ENCODE measurements at places on chromosomes 4 and X. TPM values are rescaled to one million over a fixed set of nuclear protein-coding genes. Genes with fewer than 3 reads are reported as not detected.

Gene SH3BGRL
- polyA plus RNA-seq: 132 TPM

GRCh38 chrX:15129412-15129811 is 140.5 kb downstream of the ASB9 start:
- DNase-seq: no peak

- no peak for DNase-seq
Observed at GRCh38 chr4:75844151-75844662, 58.0 kb downstream of the PPEF2 start.

DNA sequence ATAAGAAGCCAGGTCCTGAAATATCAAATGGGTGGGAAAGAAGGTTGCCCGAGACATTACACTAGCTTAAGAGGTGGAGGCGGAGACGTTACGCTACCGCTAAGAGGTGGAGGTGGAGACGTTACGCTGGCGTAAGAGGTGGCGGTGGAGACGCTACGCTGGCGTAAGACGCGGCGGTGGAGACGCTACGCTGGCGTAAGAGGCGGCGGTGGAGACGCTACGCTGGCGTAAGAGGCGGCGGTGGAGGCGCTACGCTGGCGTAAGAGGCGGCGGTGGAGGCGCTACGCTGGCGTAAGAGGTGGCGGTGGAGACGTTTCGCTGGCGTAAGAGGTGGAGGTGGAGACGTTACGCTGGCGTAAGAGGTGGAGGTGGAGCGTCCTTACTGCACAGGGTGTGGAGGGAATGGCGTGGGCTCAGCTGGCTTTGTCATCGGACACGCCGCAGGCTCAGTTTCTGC is 12.8 kb downstream of the CYP4V2 start:
- no peak for DNase-seq

Gene UGT2B10
- not detected for polyA plus RNA-seq

DNA sequence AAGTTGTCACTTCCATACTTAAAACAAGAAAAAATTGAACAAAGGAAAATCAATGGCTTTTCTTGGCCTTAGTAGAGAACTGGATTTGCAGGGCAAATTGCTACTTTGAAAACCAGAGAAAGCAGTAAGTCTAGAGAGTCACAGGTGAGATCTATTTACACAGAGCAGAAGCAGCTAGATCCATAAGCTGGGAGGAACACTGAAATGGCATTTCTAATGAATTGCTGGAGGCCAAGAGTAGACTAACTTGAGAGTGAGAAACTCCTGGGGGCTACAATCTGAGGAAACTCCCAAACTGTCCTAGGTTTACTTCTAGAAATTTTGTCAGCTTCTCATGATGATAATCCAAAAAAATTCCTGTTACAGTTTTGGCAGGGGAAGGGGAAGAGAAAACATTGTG is 133.3 kb downstream of the SPCS3 start:
- DNase-seq: no peak

Gene NALF2
- 0.03 TPM for polyA plus RNA-seq

DNA sequence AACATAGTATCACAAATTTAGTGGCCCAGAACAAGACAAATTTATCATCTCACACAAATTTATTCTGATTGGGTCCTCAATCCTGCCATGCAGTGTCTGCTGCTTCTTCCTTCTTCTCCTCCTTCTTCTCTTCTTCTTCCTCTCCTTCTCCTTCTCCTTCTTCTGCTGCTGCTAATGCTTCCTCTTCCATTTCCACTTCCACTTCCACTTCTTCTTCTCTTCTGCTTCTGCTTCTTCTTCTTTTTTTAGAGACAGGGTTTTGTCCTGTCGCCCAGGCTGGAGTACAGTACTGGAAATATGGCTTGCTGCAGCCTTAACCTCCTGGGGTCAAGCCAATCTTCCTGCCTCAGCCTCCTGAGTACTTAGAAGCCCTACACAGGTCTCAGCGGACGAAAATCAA is 37.5 kb downstream of the FGFBP1 start:
- DNase-seq: no peak

Gene RHOXF2
- polyA plus RNA-seq: not detected

- no peak for DNase-seq
Observed at GRCh38 chr4:142648378-142648777, 197.7 kb downstream of the INPP4B start.

Gene PHKA1
- 0.88 TPM for polyA plus RNA-seq

DNA sequence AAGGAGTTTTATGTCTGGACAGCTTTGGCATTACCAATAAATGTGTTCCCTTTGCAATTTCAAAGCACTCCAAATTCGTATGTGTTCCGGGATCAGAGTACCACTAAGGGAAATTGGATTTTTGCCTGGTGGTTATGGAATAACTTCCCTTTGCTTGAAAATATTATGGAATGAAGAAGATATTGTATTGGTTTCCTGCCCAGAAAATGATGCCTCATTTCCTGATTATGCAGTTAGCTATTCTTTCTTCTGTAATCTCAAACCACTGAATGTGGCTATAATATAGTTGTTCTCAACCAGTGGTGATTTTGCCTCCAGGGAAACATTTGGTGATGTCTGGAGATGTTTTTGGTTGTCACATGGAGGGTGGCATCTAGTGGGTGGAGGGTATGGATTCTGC is 142.9 kb downstream of the PCDH7 start:
- no peak for DNase-seq

DNA sequence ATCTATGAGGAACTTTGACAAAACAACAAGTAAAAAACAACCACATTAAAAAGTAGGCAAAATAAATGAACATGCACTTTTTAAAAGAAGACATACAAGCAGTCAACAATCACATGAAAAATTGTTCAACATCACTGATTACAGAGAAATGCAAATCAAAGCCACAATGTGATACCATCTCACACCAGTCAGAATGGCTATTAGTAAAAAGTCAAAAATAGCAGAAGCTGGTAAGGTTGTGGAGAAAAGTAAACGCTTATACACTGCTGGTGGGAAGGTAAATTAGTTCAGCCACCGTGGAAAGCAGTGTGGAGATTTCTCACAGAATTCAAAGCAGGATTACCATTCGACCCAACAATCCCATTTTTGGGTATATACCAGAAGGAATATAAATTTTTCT is 17.0 kb upstream of the LNX1 start:
- no peak for DNase-seq

- no peak for DNase-seq
Observed at GRCh38 chrX:110401135-110401534, 42.5 kb downstream of the RTL9 start.

DNA sequence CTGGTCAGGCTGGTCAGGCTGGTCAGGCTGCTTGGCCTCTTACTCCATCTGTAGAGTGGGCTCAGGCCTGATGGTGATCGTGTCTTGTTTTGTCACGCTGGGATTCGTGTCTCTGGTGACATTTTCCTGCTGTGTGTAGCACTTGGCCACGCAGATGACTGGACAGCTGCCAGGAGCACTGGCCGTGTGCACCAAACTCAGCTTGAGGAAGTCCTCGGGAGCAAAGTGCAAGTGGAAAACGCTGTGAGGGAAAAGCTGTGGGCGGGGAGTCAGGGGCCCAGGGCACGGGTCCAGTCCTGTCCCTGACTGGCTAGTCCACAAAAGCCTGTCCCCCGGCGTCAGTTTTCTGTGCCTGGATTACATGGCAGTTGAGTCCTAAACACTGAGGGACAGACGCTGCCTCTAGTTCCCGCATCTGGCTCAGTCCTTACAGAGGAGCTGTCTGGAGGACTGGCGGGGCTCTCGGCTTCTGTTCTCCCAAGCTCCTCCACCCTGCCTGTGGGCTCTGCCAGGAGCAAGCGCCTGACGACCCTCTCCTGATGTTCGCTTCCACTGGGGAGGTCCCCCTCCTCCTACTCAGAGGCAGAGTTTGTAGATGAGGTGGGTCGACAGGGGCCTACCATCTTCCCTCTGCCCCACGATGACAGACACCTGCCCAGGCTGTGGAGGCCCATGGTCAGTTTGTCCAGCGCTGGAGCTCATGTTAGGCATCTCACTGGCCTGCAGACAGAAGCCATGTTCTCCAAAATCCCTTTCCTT is 35.9 kb upstream of the GRPEL1 start:
- peak; percentile 89 for DNase-seq

- no peak for DNase-seq
Observed at GRCh38 chr4:31097999-31098398, 377.8 kb downstream of the PCDH7 start.

Gene SHROOM3
- 1.2 TPM for polyA plus RNA-seq

Gene PAQR3
- polyA plus RNA-seq: 3.4 TPM

Gene GAB3
- polyA plus RNA-seq: 7.9 TPM

Measured in spleen (tissue), 13 donors.